Upper lobe of right lung (tissue), 1 donor: ENCODE measurements at places on chromosomes 1 and 21.

DNA sequence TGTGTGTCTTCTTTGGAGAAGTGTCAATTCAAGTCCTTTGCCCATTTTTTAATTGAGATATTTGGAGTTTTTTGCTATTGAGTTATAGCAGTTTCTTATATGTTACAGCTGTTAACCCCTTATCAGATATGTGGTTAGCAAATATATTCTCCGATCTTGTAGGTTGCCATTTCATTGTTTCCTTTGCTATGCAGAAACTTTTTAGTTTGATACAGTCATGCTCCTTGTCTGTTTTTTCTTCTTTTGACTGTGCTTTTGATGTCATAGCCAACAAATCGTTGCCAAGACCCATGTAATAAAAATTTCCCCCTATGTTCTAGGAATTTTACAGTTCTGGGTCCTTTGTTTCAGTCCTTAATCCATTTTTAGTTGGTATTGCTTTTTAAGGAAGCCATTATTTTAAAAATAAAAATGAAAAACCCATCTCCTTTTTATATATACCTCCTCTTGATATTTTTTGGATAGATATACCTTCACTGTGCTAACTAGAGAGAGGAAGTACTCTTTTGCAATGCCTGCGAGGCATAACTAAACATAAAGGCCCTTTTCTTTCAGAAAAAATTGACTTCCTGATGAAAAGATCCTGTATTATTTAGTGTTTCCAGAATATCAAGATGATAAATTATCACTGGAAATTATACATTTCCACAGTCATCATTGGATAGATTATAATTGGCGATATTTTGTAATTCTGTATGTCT lies 127.8 kb downstream of the HS2ST1 start:
- no peak for DNase-seq

GRCh38 chr1:198417039-198417438 lies 123.4 kb downstream of the ATP6V1G3 start:
- no peak for DNase-seq

DNA sequence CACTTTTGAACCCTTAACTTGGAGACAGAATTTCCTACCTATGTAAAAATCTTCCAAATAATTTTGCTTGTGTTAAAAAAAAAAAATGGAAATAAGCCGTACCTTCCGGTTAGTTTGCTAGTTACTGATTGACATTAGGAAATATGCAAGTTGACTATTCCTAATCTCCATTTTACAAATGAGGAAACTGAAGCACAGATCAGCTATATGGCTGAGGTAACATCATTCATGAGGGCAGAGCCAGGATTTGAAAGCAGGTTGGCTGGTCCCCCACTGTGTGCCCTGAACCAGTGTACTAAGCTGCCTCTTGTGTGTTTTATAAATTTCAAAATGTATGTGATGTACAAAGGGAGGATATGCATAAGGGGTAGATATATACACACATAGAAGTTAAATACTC lies 29.6 kb downstream of the BACE2 start:
- DNase-seq = no peak

DNA sequence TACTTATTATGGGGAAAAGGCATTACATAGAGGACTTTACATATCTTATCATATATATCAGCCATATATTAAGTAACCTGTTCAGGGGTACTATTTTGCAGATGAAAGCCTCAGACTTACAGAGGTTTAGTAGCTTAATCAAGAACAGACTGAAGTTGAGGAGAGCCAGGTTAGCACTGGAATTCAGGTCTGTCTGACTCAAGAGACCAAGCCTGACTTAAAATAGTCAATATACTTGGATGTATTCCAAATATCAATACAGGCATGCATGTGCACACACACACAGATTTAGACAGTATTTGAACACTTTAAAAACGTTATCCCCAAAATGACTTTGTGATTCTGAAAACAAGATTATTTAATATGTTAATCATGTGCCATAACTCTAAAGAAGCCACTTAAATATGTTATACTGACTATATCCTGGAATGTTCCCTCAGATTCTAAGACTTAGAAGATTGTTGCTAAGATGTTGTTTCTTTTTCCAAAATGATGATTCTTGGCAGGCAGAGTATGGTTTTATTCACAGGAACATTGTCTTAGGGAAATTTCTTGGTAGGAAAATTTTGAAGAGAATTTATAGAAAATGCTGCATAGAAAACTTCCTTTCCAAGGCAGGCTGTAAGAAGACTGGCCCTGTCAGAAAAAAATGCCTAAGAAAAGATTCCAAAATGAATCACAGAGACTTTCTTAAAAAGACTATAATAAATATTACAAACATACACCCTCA lies 61.6 kb downstream of the ADAMTS1 start:
- no peak for DNase-seq
